Caki2 (cell line): ENCODE measurements at places on chromosomes 7 and 10. TPM values are rescaled to one million over a fixed set of nuclear protein-coding genes. Genes with fewer than 3 reads are reported as not detected.
A peak's percentile ranks its signal among the peaks of the same experiment; 100 is the strongest.

OR2A1 gene
- not detected in 2 replicates for total RNA-seq

AOAH gene
- 4.8 TPM in 1 of 2 replicates, not detected in the other for total RNA-seq

MARCHF5 gene
- 9.4 and 10.4 TPM in 2 replicates for total RNA-seq

CAV1 gene
- 141 and 160 TPM in 2 replicates for total RNA-seq

PVRIG gene
- total RNA-seq, result 1.4 TPM in 1 of 2 replicates, not detected in the other

SLC13A4 gene
- total RNA-seq, result not detected in 2 replicates

UCMA gene
- total RNA-seq, result not detected in 2 replicates

DYNC1I1 gene
- 0.03 TPM in 1 of 2 replicates, not detected in the other for total RNA-seq

POLD2 gene
- 211 and 243 TPM in 2 replicates for total RNA-seq

TBX20 gene
- not detected in 2 replicates for total RNA-seq

SEMA3E gene
- 0.34 and 2.1 TPM in 2 replicates for total RNA-seq

AKR1C2 gene
- total RNA-seq, result 1,417 and 1,499 TPM in 2 replicates

DNA sequence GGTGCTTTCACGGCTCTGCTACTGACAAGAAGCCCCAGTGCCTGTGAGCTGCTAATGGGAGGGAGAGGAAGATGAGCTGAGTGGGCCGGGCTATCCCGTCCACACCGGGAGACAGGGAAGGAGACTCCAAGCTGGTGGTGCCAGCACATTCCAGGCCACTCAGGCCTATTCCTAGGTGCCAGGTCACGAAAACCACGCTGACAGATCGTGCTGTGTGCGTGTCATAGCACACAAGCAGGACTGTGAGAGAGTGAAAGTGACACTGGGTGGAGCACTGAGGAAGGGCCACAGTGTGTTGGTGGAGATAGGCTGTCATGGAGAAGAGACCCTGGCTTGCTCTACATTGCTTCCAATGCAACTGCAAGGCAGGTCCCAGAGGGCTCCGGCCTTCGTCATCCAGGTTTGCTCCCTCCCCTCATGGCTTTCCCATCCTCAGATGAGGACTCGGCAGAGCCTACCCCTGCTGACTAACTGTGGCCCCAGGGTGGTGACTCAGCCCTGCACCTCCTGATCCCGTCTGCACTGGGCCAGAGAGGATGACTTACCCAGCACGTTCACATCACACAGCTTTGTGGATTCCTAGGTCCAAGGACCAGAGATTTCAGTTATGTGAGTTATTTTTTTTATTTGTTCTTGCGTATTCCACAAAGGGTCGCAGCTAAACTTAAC lies 167.3 kb downstream of the EGFR start:
- peak; percentile 93 for DNase-seq

GRCh38 chr10:89270153-89270483 lies 18.5 kb upstream of the LIPA start:
- no peak for DNase-seq

DNA sequence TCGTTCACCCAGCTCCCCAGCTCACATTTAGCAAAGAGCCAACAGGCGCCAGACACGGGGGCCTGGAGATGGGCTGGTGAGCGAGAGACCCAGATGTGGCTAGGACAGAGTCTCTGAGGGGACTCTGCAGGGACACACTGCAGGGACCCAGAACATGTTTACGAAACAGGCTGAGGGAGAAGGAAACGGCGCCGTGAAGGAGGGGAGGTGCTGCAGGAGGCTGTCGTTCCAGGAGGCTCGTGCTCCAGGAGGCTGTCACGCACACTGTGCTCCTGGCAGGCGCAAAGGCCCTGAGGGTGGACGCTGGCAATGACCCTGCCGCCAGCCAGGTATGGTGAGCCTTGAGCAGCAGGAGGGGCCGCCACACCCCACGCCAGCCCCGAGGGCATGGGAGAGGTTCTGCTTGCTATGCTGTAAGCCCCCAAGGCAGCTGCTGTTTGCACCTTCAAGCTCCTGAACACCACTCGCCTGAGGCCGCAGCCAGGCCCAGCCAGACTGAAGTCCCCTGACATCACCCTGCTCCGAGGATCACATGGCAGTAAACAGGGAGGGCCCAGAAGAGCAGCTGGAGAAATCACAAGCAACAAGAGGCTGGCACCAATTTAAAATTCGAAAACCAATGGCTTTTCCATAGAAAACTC lies 27.3 kb downstream of the ADAP1 start:
- DNase-seq, result no peak

GRCh38 chr7:47573758-47574481 lies 8.0 kb downstream of the TNS3 start:
- DNase-seq, result peak; percentile 84

- no peak for DNase-seq
Measured at GRCh38 chr10:101646364-101646763, 48.6 kb downstream of the FBXW4 start.

- DNase-seq, result no peak
Measured at GRCh38 chr7:124516911-124517310, 248.7 kb downstream of the GPR37 start.

- no peak for DNase-seq
Measured at GRCh38 chr7:92622685-92623084, 32.5 kb upstream of the FAM133B start.

DNA sequence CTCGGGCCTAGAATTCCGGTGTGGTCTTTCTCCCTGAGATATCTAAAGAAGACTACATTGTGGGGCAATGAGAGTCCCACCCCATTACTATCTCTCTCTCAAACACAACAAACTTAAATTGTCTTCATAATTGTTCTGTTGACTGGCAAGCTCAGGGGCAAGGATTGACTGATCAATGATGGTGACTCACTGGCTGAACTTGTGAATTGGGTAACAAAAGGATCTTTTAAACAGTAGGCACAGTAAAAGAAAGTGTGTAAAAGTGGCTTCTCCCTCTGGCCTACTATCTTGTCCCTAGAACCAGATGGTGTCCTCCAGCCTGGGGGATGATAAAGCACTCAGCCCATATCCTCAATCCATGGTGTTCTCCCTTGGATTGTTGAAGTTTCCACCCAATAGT lies 63.1 kb upstream of the RAPGEF5 start:
- DNase-seq, result no peak

- no peak for DNase-seq
Measured at GRCh38 chr10:107914450-107915214, 750.1 kb upstream of the SORCS1 start.

GRCh38 chr10:670990-671389 lies 18.5 kb downstream of the DIP2C start:
- DNase-seq, result no peak

DNA sequence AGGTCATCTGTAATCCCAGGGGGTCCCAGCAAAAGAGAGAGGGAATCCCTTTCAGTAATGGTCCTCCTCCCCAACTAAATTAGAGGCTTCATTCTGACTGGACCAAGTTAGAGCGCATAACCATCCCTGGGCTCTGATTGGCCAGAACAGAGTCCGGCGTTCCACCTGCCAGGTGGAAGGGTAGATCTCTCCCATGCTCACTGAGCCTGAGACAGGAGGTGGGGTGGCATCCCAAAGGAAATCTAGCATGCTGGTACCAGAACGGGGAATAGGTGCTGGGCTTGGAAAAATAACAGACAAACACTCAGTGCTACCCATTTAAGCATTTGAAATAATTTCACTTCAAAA lies 21.0 kb upstream of the TSPAN33 start:
- DNase-seq, result no peak

GRCh38 chr7:127359011-127359410 lies 33.5 kb downstream of the ZNF800 start:
- no peak for DNase-seq

- DNase-seq, result no peak
Measured at GRCh38 chr7:7185371-7185989, 3.1 kb downstream of the C1GALT1 start.

- no peak for DNase-seq
Measured at GRCh38 chr10:118246332-118247295, 95.5 kb downstream of the FAM204A start.

- no peak for DNase-seq
Measured at GRCh38 chr7:99096124-99096887, 47.6 kb downstream of the SMURF1 start.
